DMS153 (cell line): ENCODE measurements at places on chromosomes 11 and 22.

- DNase-seq, result no peak
Observed at GRCh38 chr11:30873924-30874610, 287.9 kb upstream of the MPPED2 start.

DNA sequence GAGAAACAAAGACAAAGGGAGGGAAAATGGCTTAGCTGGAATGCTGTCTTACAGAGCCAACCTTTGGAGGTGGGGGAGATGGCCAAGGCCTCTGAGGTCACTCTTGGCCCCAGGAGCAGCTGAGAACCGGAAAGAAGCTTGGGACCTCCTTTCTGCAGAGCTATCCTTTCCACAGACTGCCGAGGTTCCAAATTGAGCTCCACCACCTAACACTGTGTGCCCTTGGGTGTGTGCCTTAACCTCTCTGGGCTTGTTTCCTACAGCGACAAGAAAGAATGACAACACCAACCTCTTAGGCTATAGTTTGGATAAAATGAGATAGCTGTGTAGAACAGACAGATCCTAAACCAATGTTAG, 23.2 kb downstream of the RTN4RL2 start:
- DNase-seq, result no peak

DNA sequence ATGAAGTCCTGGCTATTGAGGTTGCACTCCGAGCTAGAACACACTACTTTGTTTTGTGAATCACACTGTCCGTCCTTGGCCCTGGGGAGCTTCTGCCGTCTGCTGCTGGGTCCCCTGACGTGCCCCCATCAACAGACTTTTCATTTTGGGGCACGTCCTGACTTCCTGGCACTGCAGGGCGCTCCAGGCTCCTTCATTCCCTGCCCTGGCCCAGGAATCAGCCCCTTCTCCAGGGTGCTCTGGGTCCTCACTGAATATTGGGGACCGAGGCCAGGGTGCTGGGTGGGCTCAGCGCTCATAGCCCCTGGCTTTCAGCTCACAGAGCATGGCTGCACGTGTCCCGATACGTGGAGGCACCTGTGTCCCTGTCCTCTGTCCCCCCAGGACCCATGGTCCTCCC, 22.2 kb downstream of the TSPAN4 start:
- DNase-seq, result no peak

- DNase-seq, result no peak
Observed at GRCh38 chr11:124970925-124971324, 16.9 kb downstream of the CCDC15 start.

GRCh38 chr22:31497148-31497938, 1.0 kb downstream of the SFI1 start:
- no peak for DNase-seq

- no peak for DNase-seq
Observed at GRCh38 chr11:112932593-112932992, 28.6 kb upstream of the NCAM1 start.

DNA sequence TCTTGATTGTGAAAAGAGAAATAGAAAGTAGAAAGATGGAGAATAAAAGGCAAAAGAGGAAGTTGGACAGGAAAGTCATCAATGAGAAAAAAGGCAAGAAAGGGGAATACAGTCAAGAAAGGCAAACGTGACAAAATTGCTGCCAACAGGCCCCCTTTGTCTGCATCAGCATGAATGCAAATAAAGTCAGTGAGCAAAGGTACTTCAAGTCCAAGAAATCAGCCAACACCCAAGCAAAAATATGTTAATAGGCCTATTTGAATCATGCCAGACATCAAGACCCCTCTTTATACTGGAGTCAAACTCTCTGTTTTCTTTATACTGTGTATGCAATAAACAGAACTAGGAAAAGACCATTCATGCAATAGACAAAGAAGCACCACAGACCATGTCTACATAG, 34.3 kb downstream of the GUCY1A2 start:
- DNase-seq, result no peak

- DNase-seq, result no peak
Observed at GRCh38 chr22:42926104-42926503, 69.0 kb upstream of the ARFGAP3 start.

DNA sequence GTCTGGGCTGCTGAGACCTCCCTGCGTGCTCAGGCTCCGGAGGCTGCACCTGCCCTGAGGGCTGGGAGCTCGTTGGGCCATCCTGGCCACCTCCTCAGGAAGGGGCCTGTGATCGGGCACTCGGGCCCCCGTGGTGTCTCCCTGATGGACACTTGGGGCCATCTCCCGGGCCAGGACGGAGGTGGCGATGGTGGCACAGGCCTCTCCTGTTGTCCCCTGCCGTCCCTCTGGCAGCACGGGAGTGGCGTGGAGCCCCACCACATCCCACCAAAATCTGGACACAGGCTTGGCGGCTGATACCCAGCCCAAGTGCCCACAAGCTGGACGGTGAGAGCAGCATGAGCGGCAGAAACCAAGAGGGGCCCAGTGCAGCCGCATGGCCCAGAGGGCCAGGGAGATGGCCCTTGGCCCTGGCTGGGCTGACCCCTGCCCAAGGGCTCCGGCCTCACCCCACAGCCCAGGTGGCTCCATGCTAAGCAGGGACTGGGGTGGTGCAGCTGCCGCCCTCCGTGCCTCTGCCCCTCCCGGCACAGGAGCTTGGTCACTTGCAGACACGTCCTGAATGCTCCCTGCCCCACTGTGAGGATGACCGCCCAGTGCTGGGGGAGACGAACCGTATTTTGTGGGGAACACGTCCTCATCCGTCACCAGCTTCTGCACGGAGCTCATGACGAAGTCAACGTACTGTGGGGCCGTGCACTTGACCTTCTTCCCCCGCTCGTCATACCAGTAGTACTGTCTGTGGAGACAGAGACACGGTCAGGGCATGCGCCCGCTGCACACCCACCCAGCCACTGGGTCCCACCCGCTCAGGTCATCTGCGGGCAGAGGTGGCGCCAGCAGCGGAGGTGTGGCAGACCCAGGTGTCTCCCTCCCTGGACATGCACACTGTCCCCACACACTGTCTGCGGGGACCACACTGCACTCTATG, 15.6 kb downstream of the MOB2 start:
- DNase-seq, result no peak

GRCh38 chr11:96242191-96242847, 100.7 kb downstream of the MAML2 start:
- no peak for DNase-seq

GRCh38 chr11:35878741-35879140, 65.1 kb upstream of the LDLRAD3 start:
- no peak for DNase-seq

- DNase-seq, result no peak
Observed at GRCh38 chr11:45885921-45886721, 670 bp downstream of the MAPK8IP1 start.

GRCh38 chr11:108588287-108588686, 5.3 kb downstream of the EXPH5 start:
- DNase-seq, result no peak

DNA sequence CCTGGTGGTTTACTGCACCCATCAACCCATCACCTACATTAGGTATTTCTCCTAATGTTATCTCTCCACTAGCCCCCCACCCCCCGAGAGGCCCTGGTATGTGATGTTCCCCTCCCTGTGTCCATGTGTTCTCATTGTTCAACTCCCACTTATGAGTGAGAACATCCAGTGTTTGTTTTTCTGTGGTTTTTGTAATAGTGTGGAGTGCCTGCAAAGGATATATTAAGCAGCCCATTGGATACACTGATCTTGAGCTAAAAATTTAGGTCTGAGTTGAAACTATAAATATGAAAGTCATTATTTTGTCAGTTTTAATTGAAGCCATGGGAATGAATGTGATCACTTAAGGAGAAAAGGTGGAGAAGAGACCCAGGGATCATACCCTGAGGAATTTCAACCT, 23.0 kb downstream of the MRPL48 start:
- DNase-seq, result no peak

- no peak for DNase-seq
Observed at GRCh38 chr11:120244476-120245365, 4.8 kb downstream of the POU2F3 start.

- DNase-seq, result no peak
Observed at GRCh38 chr11:1231396-1232020, 8.6 kb downstream of the MUC5B start.

DNA sequence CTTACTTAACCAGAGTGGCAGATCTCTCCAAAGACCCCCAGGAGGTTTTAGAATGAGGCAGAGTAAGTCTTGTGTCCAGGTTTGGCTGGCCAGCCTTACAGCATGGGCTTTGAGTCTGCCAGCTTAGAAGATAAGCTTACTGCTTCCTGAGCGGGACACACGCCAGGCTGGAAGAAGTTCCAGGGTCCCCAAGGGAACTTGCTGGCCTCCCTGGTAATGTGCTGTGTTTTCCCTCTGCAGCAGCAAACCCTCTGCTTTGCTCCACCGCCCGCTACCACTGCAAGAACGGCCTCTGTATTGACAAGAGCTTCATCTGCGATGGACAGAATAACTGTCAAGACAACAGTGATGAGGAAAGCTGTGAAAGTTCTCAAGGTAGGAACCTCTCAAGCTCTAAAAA, 154.2 kb downstream of the LDLRAD3 start:
- no peak for DNase-seq

- DNase-seq, result no peak
Observed at GRCh38 chr11:126739499-126740145, 260.9 kb downstream of the KIRREL3 start.

DNA sequence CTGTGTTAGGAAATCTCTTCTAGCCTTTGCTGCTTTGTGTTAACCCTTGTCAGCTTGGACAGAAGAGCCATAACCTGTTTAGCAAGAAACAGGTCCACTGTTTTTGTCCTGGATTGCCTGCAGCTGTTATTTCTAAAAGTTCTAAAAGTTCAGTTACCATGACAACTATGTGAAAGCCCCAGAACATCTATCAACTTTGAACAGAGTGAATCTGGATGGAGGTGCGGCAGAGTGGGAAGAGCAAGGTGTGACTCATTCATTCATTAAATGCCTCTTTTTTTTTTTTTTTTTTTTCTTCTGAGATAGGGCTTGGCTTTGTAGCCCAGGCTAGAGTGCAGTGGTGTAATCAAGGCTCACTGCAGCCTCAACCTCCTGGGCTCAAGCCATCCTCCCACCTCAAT, 50.5 kb downstream of the RBX1 start:
- DNase-seq, result no peak

DNA sequence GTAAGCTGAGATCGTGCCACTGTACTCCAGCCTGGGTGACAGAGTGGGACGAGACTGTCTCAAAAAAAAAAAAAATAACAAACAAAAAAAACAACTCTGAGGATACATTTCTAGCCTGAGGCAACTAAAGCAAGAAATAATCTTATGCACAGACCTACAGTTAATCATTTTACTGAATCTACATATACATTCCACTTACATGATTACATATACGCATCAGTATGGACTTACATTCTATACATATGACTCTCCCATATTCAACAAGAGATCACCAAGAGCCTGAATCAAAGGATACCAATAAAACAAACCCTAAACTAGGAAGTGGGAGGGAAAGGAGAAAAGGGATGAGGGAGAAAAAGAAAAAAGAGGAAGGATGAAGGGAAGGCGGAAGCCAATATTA, 1.1 kb downstream of the ALG8 start:
- no peak for DNase-seq

- DNase-seq, result no peak
Observed at GRCh38 chr22:20761536-20761935, 12.4 kb upstream of the SERPIND1 start.

DNA sequence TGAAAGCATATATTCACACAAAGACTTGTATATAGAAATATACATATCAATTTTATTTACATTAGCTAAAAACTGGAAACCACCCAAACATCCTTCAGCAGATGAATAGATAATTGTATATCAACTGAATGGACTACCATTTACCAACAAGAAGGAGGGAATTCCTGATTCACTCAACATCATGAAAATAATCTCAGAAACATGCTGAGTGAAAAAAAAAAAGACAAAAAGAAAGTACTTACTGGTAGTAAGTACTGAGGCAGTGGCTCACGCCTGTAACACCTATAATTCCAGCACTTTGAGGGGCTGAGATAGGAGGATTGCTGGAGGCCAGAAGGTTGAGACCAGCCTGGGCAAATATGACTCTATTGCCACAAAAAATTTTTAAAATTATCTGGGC, 7.4 kb upstream of the IPO7 start:
- no peak for DNase-seq

DNA sequence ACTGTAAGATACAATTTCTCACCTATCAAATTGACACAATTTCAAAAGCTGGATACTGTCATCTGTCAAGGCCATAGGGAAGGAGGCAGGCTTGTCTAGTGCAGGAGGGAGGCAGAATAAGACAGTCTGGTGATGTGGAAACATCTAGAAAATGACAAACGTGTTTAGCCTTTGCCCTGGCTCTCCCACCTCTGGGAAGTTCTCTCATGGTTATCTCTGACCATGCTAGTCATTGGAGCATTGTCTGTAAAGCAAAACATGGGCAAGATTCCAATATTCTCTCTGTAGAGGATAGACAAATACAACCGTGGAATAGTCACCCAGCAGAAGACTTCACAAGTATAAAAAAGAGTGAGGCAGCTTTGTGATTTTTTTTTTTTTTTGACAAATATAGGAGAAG, 9.1 kb upstream of the SERHL2 start:
- no peak for DNase-seq

GRCh38 chr22:47013861-47014635, 251.6 kb downstream of the TBC1D22A start:
- no peak for DNase-seq

GRCh38 chr11:86416494-86416893, 41.8 kb downstream of the CCDC81 start:
- no peak for DNase-seq

DNA sequence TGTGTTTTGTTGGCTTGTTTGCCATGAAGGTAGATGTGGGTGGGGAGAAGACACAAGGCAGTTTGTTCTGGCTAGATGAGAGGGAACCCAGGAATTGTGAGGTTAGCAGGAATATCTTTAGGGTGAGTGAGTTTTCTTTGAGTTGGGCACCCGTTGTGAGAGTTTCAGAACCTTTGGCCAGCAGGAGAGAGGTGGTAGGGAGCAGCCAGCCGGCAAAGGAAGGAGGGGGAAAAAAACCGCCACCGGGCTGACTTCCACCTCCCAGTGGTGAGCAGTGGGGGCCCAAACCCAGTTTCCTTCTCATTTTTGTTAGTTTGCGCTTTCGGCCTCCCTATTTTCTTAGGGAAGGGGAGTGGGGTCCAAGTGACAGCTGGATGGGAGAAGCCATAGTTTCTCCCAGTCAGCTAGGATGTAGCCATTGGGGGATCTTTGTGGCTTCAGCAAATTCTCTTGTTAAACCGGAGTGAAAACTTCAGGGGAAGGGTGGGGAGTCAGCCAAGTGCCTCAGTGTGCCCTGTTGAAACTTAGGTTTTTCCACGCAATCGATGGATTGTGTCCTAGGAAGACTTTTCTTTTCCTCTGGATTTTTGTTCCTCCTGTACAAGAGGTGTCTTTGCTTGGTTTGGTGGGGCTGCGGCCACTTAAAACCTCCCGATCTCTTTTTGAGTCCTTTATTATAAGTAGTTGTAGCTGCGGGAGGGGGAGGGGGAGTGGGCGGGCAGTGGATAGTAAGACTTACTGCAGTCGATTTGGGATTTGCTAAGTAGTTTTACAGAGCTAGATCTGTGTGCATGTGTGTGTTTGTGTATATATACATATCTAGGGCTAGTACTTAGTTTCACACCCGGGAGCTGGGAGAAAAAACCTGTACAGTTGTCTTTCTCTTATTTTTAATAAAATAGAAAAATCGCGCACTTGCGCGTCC, 1.1 kb upstream of the GCAT start:
- no peak for DNase-seq
